ENCODE measurements at places on chromosomes 12 and 14. TPM values are rescaled to one million over a fixed set of nuclear protein-coding genes. Genes with fewer than 3 reads are reported as not detected.

Gene PLEKHG7
- total RNA-seq = 0.17 TPM

Gene SERPINA12
- not detected for total RNA-seq

Gene KRT6A
- 116 TPM for total RNA-seq

Gene TMEM121
- total RNA-seq = 8.4 TPM

Gene PRPH
- not detected for total RNA-seq

Gene WSCD2
- total RNA-seq = not detected

Gene PROX2
- total RNA-seq = not detected

Gene KRT83
- not detected for total RNA-seq

Gene CD69
- total RNA-seq = 0.25 TPM

Gene WIF1
- total RNA-seq = not detected

Gene HOTAIR
- total RNA-seq = not detected

Gene IL23A
- 25.2 TPM for total RNA-seq

Gene BCAT1
- total RNA-seq = 27.8 TPM

Gene PTHLH
- 0.40 TPM for total RNA-seq

Gene LBHD2
- total RNA-seq = not detected

Gene SFSWAP
- 9.4 TPM for total RNA-seq

Gene GLI1
- total RNA-seq = 0.50 TPM

Gene TSPAN8
- 1.7 TPM for total RNA-seq

Gene AKAP3
- total RNA-seq = 4.4 TPM

Gene OR4K1
- total RNA-seq = not detected

Gene NEK9
- 20.1 TPM for total RNA-seq

Gene TEDC1
- total RNA-seq = 7.6 TPM

Gene GPR132
- total RNA-seq = 2.1 TPM

Gene SSTR1
- 0.17 TPM for total RNA-seq

Gene CNTN1
- 2.0 TPM for total RNA-seq

Gene CRIP1
- total RNA-seq = 12.2 TPM

Gene SLC5A8
- not detected for total RNA-seq

Gene CHGA
- total RNA-seq = not detected

Gene ABHD4
- 30.3 TPM for total RNA-seq

Gene CPNE6
- not detected for total RNA-seq

Gene RASSF8
- 48.1 TPM for total RNA-seq

Gene CLEC4D
- total RNA-seq = not detected

Gene TBC1D30
- total RNA-seq = 1.1 TPM

Gene RASAL1
- total RNA-seq = 16.3 TPM

Gene CLEC9A
- total RNA-seq = not detected

Gene OAS3
- total RNA-seq = 7.1 TPM

Gene SLC25A47
- not detected for total RNA-seq

Gene MYH6
- total RNA-seq = not detected

Data from renal cortical epithelial cell (primary cell).